ENCODE measurements at places on chromosomes 2 and 18.

GRCh38 chr2:1742681-1743395 lies 1.5 kb downstream of the PXDN start:
- peak; percentile 15 for DNase-seq

DNA sequence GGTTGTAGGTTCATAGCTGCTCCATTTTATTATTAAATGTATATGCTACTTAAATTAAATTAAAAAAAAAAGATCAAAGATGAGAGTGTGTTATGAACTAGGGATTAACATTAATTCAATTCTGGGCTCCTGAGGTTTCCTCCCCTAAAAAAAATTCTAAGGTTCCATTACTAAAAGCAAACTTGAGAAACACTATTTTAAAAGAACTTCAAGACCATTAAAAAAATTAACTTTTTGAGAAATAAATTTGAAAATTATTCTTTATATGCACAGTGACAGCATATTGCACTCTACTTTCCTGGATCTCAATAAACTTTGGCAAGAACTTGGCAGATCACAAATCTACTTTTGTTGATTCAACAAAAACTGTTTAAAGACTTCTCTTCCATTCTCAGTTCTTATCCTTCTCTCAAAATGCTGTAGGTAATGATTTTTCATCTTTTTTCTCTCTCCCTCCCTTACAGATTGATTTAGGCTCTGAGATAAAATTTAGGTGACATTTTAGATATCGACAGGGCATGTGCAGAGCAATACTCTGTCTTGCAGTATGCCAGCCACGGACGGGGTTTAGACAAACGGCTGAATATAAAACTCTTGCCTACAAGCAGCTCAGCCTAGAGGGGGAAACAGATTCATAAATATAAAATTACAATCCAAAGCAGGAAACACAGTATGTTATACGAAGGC lies 592 bp upstream of the MARS2 start:
- peak; percentile 93 for DNase-seq

GRCh38 chr2:24873619-24874018 lies 46.4 kb downstream of the ADCY3 start:
- DNase-seq, result no peak

GRCh38 chr18:78165525-78165924 lies 814.1 kb upstream of the SALL3 start:
- DNase-seq, result no peak

GRCh38 chr2:8954990-8955389 lies 48.5 kb downstream of the MBOAT2 start:
- no peak for DNase-seq

DNA sequence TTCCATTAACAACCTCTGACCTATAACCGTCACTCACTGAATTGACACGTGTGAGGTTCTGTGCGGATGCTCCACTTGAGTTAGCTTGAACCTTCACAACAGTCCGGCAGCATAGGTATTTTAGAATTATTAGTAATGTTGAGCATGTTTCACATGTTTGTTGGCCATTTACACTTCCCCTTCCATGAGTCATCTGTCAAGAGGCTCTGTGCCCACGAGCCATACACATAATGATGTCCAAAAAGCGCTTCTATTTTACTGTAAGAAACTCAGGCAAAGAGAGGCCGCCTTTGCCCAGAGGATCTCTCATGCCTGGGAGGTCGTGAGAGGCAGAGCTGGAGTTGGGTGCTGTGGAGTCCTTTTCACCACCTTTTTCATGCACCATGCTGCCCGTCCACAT lies 28.9 kb upstream of the TMEM214 start:
- DNase-seq, result no peak

DNA sequence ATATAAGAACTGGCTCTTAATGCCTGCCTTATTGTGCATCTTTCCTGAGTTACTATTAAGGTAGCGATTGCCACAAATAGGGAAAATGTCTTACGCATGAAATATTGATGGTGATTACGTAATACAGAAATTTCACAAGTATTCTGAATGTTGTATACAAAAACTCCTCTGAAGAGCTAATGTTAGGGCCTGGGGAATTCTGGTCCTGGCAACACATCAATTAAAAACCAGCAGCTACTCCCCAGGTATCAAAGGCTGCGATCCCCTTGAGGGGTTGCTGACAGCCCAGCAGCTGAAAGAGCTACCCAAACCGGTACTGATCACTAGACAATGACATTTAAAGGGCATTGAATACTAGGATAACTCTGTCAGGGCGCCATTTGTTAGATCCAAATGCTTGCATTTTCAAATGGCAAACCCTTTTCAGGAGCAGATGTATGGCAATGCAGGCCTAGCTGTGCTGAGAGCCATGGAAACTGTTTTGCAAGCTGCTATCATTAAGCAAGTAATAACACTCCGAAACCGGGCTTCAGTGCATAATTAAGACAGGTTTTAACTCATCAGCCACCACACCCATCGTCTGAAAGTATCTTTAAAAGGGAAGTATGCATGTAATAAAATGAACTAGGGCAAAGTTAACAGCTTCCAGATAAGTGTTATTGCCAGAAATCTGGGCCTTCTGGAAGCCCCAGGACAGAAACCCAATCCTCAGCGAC lies 78.4 kb downstream of the CLHC1 start:
- DNase-seq, result peak; percentile 34

- DNase-seq, result no peak
Measured at GRCh38 chr2:216281876-216282275, 90.4 kb downstream of the MARCHF4 start.

DNA sequence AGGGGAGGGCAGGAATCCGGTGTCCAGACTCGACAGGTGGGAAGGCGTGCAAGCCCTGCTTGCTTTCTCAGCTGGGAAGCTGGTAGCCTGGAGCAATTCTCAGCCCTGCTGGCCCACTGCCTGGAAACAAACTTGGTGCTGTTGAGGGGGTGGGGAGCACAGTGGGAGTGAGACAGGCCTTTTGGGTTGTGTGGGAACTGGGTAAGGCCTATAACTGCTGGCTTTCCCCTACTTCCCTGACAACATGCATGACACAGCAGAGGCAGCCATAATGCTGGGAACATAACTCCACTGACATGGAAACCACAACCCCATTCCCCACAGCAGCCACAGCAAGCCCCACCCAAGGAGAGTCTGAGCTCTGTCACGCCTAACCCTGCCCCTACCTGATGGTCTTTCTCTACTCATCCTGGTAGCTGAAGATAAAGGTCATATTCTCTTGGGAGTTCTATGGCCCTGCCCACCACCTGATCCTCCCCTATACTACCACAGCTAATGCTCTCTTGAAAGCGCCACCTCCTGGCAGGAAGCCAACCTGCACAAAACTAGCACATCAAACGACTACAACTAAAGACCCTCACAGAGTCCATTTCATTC lies 122.9 kb upstream of the ACVR1C start:
- DNase-seq, result no peak

DNA sequence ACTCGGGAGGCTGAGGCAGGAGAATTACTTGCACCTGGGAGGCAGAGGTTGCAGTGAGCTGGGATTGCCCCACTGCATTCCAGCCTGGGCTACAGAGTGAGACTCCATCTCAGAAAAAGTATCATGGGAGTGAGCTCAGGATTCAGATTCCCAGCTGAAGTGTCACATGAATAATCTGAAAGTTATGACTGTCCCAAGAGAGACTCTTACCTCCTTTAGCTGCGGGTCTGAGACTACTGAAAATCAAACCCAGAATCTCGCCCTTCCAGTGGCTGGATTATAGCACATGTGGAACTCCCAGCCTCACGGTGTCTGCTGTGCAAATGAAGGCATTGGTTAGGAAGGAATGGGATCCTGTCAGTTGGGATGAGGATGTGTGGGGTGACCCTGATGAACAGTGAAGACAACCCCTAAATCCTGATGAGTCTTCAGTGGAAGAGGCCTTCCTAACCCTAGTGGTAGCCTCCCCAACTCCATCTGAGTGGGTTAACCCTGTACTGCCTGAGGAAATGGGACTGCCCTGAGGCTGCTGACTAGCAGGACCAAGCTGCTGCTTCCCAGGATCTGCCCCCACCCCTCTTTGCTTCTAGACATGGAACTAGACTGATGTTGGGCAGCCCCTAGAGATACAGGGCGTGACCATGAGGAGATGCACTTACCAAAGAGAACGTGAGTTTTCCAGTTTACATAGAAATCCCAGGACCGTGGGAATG lies 16.5 kb downstream of the BOK start:
- no peak for DNase-seq

GRCh38 chr2:25490217-25490616 lies 148.5 kb upstream of the DNMT3A start:
- no peak for DNase-seq

GRCh38 chr2:240528406-240529040 lies 29.3 kb downstream of the ANKMY1 start:
- no peak for DNase-seq

GRCh38 chr2:134917360-134917865 lies 1.2 kb upstream of the CCNT2 start:
- no peak for DNase-seq

GRCh38 chr18:21998486-21998885 lies 170.9 kb upstream of the GATA6 start:
- no peak for DNase-seq

GRCh38 chr18:57443247-57443646 lies 8.1 kb downstream of the ONECUT2 start:
- DNase-seq, result no peak

GRCh38 chr2:236593956-236594355 lies 24.3 kb downstream of the ACKR3 start:
- no peak for DNase-seq

- DNase-seq, result no peak
Measured at GRCh38 chr2:168734199-168734760, 68.2 kb upstream of the NOSTRIN start.

DNA sequence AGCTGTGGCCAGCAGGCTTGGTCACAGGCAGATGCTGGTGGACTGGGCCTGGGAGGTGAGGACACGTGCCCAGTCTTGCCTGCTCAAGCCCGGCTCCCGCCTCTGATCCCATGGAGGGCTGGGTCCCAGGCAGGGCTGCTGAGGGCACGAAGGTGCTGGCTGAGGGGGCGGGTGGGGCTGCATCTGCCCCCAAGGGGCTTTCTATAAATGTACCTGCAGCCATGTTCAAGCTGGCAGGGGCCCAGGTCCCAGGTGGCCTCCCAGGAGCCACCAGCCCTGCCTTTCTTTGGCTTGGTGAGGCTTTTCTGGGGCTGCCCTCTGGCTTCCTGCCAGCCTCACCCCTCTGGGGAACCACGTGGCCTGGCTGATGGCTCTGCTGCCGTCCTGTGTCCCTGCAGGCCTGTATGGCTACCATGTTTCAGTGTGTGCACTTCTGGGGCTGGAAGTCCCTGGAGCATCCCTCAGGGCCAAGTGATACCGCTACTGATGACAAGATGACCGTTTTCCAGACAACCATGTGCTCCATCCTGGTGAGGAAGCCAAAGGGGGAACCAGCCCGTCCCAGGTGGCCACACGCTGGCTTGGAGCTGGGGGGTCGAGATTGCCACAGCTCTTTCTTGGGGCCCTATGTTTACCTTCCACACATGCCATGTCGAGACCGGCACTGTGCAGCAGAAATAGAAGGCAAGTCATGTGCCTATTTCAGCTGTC lies 23.2 kb downstream of the HJURP start:
- DNase-seq, result no peak

- DNase-seq, result no peak
Measured at GRCh38 chr18:49743117-49743567, 70.2 kb downstream of the ACAA2 start.

GRCh38 chr2:126766295-126766968 lies 110.5 kb downstream of the GYPC start:
- no peak for DNase-seq

DNA sequence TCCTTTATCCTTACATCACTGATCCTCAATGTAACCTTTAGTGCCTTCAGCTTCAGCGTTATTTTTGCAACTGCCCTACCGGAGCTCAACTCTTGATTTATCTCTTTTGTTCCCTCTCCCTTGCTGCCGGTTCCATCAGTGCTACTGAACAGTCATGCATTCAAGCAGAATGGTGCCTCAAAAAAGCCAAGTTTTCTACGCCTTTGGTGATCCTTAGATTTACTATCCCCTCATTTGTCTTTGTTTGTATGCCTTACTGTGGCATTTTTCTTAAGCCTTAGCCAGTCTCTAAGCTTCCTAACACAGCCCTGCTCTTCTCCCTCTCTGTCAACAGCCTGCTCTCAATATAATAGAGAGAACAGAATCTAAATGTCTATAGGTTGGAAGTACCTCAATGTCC lies 847.7 kb downstream of the CPS1 start:
- no peak for DNase-seq

- no peak for DNase-seq
Measured at GRCh38 chr2:107132070-107132469, 246.1 kb upstream of the ST6GAL2 start.

- DNase-seq, result no peak
Measured at GRCh38 chr2:178523596-178524134, 43.4 kb downstream of the PLEKHA3 start.

GRCh38 chr18:75304678-75305557 lies 94.3 kb downstream of the TSHZ1 start:
- DNase-seq, result no peak

DNA sequence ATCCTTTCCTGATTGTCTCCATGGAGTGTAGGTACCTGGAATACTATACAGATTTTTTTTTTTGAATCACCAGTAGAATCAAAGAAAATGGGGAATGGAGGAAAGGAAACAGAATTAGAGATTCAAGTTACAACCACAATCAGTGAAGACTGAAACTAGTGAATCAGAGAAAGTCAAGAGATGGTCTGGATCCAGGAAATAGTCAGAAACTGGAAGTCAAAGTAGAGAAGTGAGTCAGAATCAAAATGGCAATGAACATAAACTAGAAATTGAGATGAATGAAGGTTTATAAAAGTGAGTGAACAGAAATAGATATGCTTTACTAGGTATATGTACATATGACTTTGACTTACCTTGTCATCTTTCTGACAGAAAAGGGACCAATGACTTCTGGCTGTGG lies 579.0 kb downstream of the PLCL1 start:
- DNase-seq, result no peak

DNA sequence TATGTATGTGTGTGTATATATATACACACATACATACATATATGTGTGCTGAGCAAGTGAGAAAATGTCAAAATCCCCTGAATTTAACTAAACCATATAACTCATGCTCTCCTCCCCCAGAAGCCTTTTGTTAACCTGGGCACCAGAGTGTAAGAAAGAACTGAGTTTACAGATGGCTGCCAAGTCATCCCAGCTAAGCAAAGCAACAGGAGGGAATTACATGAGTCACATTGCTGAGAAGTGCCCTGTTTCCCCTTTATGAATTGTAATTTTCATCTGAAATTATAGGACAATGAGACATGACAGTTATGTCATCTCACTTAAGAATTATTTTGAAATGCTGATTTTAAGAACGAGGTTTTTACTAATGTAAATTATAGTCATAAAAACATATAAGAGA lies 29.9 kb downstream of the SCN7A start:
- no peak for DNase-seq

GRCh38 chr2:46674488-46674887 lies 195.1 kb downstream of the TMEM247 start:
- DNase-seq, result no peak

All from hippocampal formation (tissue), 2 donors.